ENCODE measurements at places on chromosomes 3 and 15.

GRCh38 chr3:182782149-182782548, 11.2 kb upstream of the ATP11B start:
- DNase-seq: no peak

GRCh38 chr3:43638594-43639447, 17.0 kb upstream of the ANO10 start:
- no peak for DNase-seq

- no peak for DNase-seq
Measured at GRCh38 chr3:49161808-49162530, 4.2 kb downstream of the CCDC71 start.

DNA sequence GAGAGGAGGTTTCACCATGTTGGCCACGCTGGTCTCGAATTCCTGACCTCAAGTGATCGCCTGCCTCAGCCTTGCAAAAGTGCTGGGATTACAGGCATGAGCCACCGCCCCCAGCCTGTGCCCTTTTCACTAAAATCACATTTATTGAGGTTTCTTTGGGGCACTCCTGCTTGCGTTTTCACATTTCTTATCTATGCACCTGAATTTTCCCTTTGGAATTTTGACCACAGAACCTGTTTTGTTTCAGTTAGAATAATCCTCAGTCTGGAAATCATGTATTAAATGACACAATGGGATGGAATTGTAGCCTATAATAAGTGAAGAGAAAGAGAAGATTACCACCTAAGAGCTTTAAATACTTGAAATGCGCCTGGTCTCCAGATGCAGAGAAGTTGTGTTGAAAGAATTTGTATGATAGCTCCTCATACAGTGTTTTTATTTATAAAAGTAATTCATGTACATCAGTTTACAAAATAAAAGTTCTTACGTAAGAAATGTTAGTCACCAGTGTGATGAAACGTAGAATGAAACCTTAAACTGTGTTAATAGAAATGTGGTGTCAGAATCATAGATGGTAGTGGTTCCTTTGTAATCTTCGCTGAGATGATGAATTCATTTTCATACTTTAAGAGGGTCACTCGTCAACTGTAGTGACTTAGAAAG, 107.0 kb downstream of the TCF12 start:
- no peak for DNase-seq

DNA sequence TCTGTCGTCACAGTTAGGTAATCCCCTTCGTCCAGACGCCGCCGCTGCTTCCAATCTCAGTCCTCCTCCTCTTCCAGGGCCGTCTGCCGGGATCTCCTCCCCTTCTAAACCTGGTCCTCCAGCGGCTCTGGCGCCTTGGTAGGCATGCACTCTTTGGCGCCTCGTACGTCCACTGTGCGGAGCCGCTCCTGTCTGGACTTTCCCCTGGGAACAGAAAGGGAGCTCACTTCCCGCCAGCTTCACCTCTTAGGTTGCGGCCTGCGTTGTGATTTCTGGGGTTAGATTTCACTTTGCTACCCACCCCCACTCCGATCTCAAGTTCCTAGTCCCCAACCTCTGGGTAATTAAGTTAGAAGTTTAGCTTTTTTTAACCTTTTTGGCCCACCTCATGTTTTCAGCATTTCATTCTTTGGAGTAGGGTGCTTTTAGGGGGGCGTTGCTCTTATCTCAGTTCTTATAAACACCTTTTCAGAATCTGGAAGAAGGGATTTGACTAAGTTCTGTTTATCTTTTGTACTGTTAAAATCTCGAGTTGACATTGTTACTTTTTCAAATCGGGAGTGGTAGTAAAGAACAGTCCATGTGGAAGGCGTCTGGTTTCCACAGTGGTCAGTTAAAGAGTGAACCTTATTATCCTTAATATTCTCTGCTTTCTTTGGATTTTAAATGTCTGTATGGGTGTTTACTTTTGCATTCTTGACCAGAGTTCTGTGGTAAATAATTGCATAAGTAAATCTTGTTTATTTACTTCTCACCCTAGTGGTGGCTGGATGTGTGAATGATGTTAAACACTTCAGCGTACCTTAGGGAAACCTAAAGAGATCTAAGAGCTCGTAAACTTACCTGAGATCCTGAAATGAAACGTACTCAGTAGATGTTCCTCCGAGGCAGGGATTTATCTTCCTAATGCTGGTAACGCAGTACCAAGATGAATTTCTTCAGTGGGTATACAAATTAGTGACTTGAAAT, 611 bp downstream of the CTDSPL2 start:
- no peak for DNase-seq

GRCh38 chr3:96970211-96970610, 155.8 kb downstream of the EPHA6 start:
- DNase-seq: no peak

DNA sequence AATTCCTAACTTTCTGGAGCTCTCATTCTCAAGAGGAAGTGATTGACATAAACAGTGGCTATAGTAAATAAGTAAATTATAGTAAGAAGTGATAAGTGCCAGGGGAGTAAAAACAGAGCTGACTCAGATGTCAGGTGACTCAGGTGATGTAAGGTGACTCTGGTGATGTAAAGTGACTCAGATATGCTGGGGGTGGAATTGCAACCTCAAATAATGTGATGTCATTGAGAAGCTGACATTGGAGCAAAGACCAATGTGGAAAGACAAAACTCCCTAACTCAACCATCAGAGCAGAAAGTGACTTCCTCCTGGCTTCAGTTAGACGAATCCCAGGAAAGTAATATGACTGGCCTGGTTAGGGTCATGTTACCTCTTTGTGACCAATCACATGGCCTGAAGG, 144.2 kb upstream of the SNTN start:
- no peak for DNase-seq

GRCh38 chr15:33735637-33736247, 232.6 kb upstream of the CHRM5 start:
- DNase-seq: no peak

GRCh38 chr15:60727260-60727659, 248.3 kb upstream of the ICE2 start:
- no peak for DNase-seq

- DNase-seq: no peak
Measured at GRCh38 chr3:196181127-196181546, 30.1 kb downstream of the ZDHHC19 start.

DNA sequence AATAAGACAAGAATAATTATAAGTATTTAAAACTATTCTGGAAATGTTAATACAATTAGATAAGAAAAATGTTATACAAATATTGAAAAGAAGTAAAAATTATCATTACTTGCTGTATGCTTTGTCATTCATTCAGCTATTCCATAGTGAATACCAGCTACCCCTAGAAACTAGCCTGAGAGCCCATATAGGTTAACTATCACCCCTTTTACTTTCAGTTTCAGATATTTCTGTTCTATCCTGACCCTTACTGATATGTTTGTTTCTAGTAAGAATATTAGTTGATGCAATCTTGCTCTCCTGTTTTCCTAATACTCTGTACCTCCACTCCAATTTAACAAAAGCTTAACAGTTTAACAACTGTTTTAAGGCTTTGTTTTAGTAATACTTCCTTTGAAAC, 31.6 kb downstream of the FAM227B start:
- no peak for DNase-seq

- DNase-seq: no peak
Measured at GRCh38 chr3:48692551-48692950, 6.8 kb upstream of the NCKIPSD start.

GRCh38 chr3:41847679-41848078, 114.2 kb downstream of the ULK4 start:
- DNase-seq: no peak

DNA sequence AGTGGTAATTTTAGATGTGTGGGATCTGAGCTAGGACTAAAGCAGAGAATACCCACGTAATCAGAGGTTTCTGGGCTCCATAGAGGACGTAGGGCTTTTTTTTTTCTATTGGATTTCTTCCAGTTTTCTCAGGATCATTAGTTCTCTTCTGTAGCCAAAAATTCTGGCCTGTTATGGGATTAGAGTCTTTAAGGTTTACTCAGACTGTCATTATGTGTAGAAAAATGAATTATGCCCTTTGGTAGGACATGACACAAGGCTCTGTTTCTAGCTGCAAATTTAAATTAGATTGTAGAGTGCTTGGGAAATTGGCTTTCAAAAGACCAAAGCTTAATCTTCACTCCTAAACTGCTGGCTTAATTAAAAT, 1.9 kb downstream of the SETD5 start:
- DNase-seq: no peak

DNA sequence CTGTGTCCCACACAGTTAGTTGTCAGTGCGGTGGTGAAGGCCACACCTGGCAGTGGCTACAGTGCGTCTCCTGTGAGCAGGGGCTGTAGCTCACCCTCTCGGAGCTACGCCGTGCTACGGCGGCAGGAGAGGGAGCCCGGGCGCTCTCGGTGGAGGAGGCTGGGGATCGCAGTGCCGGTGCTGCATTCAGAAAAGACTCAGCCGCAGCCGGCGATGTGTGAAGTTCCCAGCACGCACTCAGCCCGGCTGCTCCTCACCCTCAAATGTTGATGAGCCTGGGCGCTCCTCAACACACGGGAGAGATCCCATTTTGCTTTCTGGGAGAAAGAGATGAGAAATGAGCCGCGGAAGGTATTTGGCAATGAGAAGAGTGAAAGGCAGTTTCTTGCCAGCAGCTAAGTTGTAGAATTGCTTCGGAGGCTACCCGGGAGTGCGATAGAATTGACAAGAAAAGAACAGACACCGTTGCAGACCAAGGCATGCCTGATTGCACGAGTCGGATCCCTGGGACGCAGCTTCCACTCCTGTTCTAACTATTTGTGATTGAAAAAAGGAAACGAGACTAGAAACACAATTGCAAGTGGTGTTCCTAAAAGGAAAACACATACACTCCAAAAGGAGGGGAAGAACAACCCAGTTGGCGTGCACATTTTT, at the start of gene UNC13C:
UNC13C (plus strand) TSS at position 189 of the 654 bp plus-strand sequence. CDS start 34,463 bp downstream, outside the sequence.
- peak; percentile 65 for DNase-seq

GRCh38 chr15:34065261-34065660, 26.3 kb upstream of the AVEN start:
- DNase-seq: no peak

GRCh38 chr3:107394502-107394901, 17.3 kb downstream of the CCDC54 start:
- no peak for DNase-seq

DNA sequence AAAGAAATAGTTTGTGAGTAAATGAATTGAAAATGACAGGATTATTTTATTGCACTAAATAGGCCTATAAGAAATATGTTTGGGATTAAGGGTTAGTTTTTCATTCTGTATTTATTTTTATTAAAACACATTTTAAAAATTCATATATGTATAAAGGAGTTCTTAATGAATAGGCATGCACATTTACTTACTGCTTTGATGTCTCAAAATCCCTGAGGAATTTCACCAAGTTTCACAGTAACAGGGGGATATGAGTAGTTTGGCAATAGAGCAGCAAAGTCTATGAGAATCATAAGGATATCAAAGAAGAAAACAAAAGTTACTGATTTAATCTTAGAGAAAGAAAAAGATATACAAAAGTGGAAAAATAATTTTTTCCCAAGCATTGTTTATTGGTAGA, 411.7 kb downstream of the NAALADL2 start:
- DNase-seq: no peak

All from cerebellar nuclear complex (tissue), 1 donor.